Right atrium auricular region (tissue), 2 donors: ENCODE measurements at places on chromosomes 3 and 15.

- no peak for DNase-seq
Measured at GRCh38 chr3:113828600-113828999, 10.0 kb upstream of the GRAMD1C start.

DNA sequence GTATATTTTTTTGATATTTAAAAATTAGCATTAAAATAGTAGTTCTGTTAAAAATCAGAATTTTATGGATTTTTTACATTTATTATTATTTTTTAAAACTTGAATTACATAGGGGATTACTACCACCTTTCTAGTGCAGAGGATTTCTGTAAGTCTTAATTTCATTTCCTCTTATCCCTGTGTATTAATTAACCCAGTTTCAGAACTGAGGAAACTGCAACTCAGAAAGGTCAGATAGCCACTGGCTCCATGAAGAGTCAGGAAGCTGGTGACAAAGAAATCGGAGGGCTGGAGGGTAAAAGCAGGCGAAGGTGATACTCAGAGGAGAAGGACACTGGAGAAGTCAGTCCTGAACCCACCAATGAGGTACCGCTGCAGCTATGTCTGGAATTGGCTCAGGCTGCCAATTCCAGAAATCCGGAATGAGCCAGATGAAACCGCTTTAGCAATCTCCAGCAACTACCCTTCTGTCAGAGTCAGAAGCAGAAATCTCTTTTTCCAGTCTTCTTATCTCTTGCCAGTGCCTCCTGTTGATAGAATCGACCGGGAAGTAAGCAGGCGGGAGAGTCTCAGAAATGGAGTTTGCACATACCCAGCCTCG, 308.5 kb downstream of the SV2B start:
- no peak for DNase-seq

DNA sequence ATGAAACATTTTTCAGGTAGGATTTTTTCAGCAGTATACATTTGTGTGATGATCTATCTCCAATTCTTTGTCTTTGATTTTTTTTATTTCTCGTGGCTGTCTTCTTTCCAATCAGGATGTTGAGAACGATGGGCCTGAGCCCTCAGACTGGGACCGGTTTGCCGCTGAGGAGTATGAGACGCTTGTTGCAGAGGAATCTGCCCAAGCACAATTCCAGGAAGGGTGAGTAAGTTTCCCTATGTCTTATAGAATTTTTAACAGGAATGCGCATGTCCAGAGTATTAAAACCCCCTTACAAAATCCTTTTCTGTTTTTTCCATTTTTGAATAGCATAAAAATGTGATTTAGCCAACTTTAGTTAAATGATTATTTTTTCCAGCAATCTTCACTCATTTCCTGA, 90.0 kb downstream of the MSL2 start:
- DNase-seq: no peak

DNA sequence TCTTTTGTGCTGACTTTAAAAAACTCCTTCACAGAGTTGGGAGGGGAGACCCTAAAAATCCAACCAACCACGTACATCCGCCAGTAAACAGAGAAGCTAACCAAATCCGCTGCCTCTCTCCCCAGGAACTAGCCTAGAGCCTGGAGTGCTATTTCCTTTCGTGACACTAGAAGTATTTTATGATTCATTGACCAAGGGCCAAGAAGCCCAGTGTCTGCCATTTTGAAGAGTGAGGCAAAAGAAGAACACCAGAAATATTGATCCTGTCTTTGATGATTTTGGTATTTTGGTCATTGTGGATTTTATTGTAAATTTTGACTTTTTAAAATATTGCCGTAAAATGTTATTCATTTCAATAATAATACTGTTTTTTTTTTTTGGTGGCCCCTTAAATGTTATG, 10.5 kb upstream of the CTSH start:
- DNase-seq: no peak

- DNase-seq: no peak
Measured at GRCh38 chr15:29818141-29818540, 4.1 kb downstream of the TJP1 start.

GRCh38 chr3:143535994-143536784, 312.1 kb downstream of the SLC9A9 start:
- DNase-seq: no peak

DNA sequence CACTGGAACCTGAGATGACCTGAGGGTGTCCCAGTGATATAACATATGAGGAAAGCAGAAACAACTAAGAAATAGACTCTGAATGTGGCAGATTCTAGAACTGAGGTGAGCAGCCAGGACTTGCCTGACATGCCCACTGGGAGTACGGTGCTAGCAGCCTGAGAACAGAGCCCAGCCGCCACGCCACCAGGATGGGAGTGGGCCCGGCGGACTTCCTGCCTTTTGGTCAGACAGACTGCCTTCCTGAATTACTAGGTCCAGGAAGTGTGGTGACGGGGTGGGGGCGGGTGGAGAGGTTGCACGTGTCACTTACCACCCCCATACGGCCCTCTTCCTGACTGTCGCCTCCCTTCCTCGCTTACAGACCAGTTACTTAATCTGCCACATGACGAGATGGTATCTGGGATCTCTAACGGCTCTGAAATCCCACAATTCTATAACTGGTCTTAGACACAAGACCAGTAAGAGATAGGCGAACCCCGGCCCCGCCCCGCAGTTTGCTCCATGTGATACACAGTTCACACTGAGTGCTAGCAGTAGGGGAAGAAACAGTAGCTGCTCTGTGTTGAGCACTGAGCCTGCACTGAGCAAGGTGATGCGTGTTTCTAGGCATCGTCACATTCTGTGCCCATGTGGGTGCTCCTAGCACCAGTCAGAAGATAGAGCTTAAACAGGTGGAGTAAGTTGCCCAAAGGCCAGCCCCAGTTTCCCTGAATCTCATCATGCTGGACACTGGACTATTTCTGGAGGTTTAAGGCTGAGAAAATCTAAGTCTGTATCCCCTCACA, 95.7 kb downstream of the CPN2 start:
- peak; percentile 89 for DNase-seq

DNA sequence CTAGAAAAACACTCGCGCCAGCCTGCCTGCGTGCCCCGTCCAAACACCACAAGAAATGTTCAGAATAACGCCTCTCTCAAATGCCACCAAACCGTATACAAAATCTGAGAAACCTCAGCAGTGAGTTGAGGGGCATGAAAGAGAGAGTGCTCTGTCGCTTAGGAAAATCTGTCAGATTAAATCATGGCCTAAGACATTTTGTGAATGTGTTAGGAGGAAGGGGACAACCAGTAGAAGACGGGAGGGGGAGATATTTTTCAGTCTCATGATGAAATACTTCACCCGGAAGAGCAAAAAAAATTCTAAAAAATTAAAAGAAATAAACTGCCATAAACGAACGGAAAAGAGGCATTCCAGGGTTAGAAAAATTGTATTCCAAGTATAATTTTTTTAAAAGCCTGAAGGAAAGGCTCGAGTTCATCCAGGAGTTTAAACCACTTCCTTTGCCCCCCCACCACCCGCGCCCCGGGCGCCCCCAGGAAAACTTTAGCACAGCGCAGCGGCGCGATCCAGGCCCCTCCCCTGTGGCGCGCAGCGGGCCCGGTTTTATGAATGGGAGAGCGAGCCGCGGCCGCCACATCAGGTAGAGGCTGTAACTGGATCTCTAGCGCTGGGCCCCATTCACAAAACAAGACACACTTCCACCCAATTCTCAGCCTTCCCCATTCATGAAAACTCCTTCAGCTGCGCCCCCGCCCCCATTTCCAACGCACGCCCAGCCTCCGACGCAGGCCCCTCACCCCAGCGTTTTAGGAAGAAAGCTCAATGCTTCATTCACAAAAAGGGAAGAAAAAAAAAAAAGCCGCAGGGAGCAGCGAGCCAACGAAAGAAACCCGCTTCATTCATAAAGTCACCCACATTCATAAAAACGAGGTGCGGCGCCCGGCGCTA, 1.4 kb downstream of the ETV5 start:
- peak; percentile 71 for DNase-seq

GRCh38 chr3:14235003-14235911, 56.6 kb downstream of the LSM3 start:
- peak; percentile 50 for DNase-seq

- peak; percentile 75 for DNase-seq
Measured at GRCh38 chr3:100982710-100983109, 10.5 kb downstream of the ABI3BP start.

- no peak for DNase-seq
Measured at GRCh38 chr3:127074900-127075360, 92.0 kb downstream of the PLXNA1 start.

DNA sequence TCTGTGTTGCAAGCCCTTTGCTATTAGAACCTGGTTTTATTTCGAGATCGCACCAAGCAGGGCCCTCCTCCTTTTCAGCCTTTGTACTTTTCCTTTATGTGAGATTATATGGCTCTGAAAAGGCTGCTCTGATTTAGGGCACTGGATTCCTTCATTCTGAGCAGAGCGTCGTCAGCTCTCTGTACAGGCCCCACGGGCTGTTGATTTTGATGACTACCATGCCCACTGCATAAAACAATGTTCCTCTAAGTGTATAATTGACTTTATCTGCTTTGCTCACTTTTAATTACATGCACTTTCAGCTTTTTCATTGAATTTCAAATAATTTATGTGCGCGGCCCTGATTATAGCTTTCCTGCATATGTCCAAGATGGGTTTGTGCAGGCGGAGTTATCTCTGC, 4.4 kb upstream of the PSMD6 start:
- no peak for DNase-seq

GRCh38 chr15:25169318-25169717, 214.5 kb downstream of the SNRPN start:
- DNase-seq: peak; percentile 54

GRCh38 chr3:31252216-31253185, 280.2 kb upstream of the STT3B start:
- no peak for DNase-seq

- no peak for DNase-seq
Measured at GRCh38 chr3:24042174-24043059, 97.3 kb downstream of the NR1D2 start.

GRCh38 chr3:160400702-160401150, 1.3 kb downstream of the SMC4 start:
- DNase-seq: no peak

- no peak for DNase-seq
Measured at GRCh38 chr3:53153264-53153823, 7.7 kb upstream of the PRKCD start.

- DNase-seq: no peak
Measured at GRCh38 chr15:82599862-82600261, 47.3 kb downstream of the CPEB1 start.

DNA sequence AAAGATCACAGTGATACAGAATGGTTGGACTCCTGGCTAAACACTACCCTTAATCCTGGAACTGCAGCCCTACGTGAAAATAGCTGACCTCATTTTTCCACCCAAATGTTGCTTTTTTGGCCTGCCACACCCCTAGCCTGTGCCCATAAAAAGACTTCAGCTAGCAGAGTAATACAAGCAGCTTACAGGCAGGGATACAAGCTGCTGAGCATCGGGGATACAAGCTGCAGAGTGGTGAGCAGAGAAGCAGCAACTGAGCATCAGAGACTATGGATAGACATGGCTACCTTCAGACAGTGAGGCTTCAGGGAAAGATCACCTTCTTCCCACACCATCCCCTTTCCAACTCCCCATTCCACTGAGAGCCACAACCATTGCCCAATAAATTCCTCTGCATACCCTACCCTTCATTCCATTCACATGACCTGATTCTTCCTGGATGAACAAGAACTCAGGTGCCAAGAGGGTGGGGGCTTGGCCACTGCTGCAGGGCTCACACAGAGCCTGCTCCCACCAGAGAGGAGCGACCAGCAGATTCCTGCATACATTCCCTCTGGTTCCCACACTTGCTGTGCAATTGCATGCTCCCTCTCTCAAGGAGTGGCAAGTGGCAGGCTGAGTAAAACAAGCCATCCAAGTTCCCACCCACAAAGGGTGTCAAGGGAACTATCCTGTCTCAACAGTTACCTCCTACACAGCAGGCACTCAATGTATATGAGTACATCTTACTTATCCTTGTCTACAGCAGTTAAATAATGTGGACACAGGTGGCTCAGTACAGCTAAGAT, 217.5 kb downstream of the ALCAM start:
- DNase-seq: no peak

- DNase-seq: no peak
Measured at GRCh38 chr3:184255291-184256039, 5.9 kb downstream of the CAMK2N2 start.

DNA sequence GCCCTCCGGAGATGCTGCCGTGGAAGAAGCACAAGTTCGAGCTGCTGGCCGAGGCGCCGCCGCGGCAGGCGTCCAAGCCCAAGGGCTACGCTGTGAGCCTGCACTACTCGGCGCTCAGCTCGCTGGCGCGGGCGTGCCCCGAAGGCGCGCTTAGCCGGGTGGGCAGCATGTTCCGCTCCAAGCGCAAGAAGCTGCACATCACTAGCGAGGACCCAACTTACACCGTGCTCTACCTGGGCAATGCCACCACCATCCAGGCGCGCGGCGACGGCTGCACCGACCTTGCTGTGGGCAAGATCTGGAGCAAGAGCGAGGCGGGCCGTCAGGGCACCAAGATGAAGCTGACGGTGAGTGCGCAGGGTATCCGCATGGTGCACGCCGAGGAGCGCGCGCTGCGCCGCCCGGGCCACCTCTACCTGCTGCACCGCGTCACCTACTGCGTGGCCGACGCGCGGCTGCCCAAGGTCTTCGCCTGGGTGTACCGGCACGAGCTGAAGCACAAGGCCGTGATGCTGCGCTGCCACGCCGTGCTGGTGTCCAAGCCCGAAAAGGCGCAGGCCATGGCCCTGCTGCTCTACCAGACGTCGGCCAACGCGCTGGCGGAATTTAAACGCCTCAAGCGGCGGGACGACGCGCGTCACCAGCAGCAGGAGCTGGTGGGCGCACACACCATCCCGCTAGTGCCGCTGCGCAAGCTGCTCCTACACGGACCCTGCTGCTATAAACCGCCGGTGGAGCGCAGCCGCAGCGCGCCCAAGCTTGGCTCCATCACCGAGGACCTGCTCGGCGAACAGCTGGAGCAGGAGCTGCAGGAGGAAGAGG, 1.3 kb downstream of the FAM43A start:
- DNase-seq: no peak

DNA sequence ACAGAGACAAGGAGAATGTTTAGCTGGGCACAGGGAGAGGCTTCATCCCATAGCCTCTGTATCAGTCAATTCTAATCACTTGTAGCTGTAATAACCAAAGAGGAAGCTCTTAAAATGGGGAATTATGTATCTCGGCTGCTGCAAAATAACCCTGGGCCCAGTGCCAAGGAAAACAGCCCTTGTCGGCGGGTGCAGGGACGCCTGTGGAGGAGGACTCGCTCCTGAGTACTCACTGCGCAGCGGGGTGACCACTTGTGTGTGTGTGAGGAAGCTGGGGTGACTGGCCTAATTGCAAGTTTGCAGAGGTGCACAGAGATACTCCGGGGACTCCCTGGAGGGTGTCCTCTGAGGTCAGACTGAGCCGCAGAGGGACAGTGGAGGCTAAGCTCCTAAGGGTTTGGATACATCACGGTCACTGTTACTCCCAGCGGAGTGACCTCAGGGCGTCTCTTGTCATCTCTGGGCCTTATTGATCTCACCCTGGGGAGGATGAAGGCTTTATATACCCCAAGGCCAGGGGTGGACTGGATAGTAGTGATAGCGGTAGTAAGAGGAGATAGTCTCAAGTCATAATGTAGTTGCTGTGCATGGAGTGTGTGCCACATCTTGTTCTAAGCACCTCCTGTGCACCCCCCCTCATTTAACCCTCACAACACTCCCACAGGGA, 37.2 kb downstream of the SLC6A6 start:
- peak; percentile 80 for DNase-seq
